Stimulated activated CD8-positive, alpha-beta memory T cell treated with anti-CD3 and anti-CD28 coated beads, Interleukin-15, amount 100 ng/mL, for 48 hours (primary cell): ENCODE measurements at places on chromosomes 3 and 15.

DNA sequence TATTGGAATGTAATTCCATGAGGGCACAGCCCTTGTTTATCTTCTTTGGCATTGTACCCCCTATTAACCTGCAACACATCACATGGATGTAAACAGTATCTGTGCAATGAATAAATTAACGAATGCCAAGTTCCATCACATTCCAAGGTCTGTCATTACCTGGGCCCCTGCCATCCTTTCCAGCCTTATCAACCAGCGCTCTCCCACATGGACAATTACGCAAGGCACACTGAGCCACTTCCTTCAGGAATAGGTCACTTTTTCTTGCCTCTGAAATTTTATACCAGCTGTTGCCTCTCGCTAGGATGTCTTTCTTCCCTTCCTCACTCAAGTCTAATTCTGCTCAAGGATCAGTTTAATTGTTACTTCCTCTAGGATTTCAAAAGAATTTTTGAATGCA lies 1051.8 kb upstream of the CFAP20DC start:
- no peak for DNase-seq

DNA sequence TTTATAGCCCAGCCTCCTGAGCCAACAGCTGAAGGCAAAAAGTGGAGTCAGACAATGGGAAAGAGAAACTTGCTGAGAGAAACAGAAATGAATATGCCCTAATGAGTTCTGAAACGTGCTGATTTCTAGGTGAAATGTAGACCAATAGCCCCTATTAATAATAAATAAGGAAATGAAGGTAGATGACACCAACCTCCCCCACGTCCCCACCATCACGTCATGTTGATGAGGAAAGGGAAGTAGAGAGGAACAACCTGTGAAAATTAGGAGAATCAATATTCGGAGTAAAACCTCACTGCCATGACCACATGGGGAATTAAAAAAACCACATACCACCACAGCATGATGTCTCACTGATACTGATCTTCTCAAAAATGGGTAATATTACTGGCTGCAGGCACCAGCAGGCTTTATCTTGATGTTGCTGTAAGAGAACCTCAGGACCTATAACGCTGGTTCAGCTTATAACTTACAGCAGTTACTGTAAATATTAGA lies 64.0 kb downstream of the KAT2B start:
- peak; percentile 21 for DNase-seq

- DNase-seq, result no peak
Measured at GRCh38 chr3:123476967-123477750, 28.3 kb upstream of the ADCY5 start.

GRCh38 chr3:131705558-131706051 lies 202.8 kb upstream of the MRPL3 start:
- no peak for DNase-seq

DNA sequence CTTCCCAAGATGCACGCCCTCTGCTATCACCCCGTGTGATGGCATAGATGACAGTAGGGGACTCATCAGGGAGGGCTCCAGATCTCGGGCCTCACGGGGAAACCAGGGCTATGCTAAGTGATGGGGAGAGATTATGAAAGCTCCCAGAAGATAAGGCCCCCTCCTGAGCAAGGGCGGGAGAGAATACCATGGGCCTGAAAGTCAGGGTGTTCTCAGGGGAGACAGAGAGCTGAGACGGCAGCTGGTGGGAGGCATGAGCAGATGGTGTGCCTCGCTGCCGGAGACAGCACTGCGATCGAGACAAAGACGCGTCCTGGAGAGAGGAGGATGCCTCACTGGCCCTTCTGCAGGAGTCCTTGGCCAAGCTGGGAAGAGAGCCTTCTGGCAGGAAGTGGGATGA lies 106.5 kb upstream of the ADPGK start:
- no peak for DNase-seq

- no peak for DNase-seq
Measured at GRCh38 chr3:114380233-114380651, 86.4 kb downstream of the TIGIT start.

- no peak for DNase-seq
Measured at GRCh38 chr15:74364936-74365597, 2.4 kb downstream of the CYP11A1 start.

DNA sequence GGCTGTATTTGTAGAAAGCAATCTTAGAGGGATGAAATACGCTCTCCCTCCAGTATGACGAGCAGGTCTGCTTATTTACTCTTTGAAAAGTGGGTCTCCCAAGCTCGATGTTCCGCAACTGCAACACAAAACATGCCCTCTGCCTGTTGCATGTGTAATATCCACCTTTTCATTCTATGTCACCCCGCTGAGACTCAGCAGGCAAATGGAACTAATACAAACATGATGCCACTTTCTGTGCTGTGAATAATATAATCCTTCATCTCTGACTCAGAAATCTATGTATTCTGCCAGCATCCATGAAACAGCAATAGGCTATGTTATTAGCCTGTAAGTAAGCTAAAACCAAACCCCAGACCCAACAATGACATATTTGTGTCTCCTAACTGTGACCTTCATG lies 200.8 kb upstream of the TMCO5A start:
- DNase-seq, result no peak

DNA sequence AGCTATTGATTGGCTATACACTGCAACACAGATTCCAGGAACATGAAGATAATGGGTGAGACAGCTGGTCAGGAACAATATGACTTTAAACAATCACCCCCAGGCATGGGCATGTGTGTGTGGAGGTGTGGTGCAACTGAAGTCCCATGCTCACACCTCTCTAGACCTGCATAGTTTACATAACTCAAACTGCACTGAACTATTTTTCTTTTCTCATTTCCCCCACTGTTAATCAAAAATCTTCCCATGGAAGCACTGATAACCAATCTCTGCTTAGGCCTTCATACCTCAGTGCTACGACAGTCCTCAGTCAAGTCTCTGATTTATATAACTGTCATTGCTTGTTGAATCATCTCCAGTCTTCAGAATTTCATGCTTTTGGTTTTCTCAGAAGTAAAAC lies 600.2 kb downstream of the NTRK3 start:
- DNase-seq, result no peak

GRCh38 chr3:33883538-33883950 lies 85.1 kb downstream of the PDCD6IP start:
- DNase-seq, result no peak

- DNase-seq, result no peak
Measured at GRCh38 chr3:61236556-61236955, 14.7 kb downstream of the FHIT start.

GRCh38 chr15:91660174-91660649 lies 193.3 kb upstream of the SLCO3A1 start:
- no peak for DNase-seq

DNA sequence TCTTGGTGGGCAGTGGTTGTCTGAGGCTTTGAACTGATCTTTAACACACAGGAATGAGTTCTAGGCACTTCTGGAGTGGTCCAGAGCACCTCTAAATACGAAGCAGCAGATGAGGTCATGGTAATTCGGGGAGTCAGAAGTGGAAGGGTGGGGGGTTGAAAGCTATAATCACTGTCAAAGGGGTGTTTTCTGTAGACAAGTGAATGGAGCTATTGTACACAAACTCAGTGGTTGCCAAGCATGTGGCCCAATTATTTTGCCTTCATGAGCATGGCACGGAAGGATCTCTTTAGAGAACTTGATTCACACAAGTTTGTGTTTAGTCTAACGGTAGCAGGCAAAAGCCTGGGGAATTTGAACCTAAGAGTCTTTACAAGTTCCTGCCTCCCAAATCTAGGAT lies 6.3 kb downstream of the FRMD5 start:
- DNase-seq, result no peak

GRCh38 chr3:105315144-105315543 lies 51.6 kb upstream of the ALCAM start:
- DNase-seq, result no peak

DNA sequence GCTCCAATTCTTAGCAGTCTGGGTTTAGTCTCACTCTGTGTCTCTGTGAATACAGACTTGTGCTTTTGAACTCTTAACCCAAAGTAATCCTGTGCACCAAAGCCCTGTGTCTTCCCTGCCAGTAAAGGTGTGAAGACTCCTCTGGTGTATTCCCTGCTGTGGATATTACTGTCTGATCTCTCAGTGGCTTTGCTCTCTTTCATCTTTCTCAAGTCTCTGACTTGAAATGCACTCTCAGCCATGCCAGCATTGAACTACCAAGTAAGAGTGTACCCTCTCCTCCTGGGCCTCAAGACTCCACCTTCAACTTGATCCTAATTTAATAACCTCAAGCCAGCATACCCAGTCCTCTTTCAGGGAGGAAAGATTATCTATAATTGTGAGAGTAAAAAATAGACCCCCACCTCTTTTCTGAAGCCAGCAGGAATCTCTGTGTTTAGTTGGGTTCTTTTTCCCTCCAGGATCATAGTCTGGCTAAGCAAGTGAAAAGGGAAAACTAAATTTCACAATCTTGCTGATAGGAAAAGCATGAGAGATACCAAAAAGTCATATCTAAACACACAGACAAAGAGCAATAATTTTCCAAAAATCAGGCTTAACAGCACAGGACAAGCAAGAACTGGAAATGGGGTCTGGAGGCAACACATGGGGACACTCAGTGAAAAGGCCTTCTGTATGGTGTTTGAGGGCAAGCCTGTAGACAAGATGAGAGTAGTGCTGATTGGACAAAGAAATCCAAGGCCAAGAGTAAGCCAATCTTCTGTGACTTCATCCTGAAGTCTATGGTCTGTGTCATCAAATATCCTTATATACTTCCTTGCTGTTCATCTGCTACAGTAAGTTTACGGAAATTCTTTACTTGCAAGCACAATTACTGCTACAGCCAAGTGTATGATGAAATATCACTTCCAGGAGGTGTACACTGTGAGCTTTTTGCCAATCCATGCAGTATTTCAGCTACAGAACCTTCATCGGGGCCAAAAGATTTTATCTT lies 296.1 kb upstream of the TGFBR2 start:
- no peak for DNase-seq

DNA sequence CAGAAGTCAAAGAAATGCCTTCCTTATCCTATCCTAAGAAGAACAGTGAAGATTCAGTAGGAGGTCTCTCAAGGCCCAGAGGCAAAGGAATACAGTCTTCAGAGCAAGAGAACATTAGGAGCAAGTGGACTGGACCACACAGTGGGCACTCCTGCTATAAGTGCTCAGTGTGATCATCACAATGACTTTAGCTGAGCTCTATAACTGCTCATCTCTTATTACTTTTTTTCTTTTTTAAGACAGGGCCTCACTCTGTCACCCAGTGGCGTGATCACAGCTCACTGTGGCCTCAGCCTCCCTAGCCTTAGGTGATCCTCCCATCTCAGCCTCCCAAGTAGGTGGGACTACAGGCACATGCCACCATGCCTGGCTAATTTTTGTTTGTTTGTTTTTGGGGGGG lies 48.1 kb downstream of the COL8A1 start:
- no peak for DNase-seq

- no peak for DNase-seq
Measured at GRCh38 chr15:44438402-44438801, 11.0 kb downstream of the CTDSPL2 start.

- DNase-seq, result no peak
Measured at GRCh38 chr15:58690703-58691102, 58.8 kb downstream of the ADAM10 start.

GRCh38 chr3:148190441-148190990 lies 507.2 kb upstream of the AGTR1 start:
- no peak for DNase-seq

GRCh38 chr15:72844067-72844466 lies 60.5 kb upstream of the ADPGK start:
- DNase-seq, result no peak

DNA sequence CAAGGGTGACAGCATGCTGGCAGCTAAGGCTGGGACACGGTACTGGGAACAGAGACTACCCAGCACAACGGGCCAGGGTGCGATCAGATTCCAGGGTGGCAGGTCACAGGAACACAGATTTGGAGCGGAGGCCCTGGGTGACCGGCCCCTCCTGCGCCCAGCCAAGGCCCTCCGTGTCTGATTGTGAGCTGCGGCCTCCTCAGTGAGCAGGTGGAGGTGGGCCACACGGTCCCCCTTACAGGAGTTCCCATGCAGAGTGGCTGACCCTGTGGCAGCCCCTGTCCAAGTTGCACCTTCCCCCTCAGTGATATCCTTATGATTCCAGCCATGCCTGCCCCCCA lies 28.9 kb upstream of the PARL start:
- DNase-seq, result no peak

- no peak for DNase-seq
Measured at GRCh38 chr3:190192739-190193138, 72.0 kb upstream of the P3H2 start.

- no peak for DNase-seq
Measured at GRCh38 chr15:89400116-89400781, 65.6 kb upstream of the POLG start.

- DNase-seq, result no peak
Measured at GRCh38 chr15:47609693-47610092, 107.6 kb upstream of the SEMA6D start.
